ENCODE measurements at places on chromosomes 5 and 9.

- DNase-seq: no peak
Observed at GRCh38 chr5:120158211-120158610, 305.9 kb upstream of the PRR16 start.

DNA sequence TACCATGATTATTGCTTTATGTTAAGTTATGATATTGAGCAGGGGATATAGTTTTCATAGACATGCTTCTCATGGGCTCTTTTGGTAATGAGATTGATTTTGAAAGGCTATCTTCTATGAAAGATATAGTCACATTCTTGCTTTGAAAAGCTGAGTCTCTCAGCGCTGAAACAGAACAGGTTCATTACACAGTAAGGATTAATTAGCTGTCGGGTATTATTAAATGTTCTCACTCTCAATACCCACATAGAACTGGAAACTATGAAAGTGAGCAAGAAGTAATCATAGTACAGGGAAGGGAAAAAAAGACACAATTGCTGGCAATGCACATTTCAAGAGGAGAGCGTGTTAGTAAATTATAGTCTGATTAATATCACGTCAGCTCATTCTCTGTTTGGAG lies 171.6 kb upstream of the GPR151 start:
- DNase-seq: no peak

GRCh38 chr5:2223303-2223702 lies 340.6 kb upstream of the IRX4 start:
- DNase-seq: no peak

GRCh38 chr5:74149395-74149794 lies 491.1 kb downstream of the ENC1 start:
- DNase-seq: no peak

GRCh38 chr5:68395302-68395701 lies 179.7 kb downstream of the PIK3R1 start:
- no peak for DNase-seq

DNA sequence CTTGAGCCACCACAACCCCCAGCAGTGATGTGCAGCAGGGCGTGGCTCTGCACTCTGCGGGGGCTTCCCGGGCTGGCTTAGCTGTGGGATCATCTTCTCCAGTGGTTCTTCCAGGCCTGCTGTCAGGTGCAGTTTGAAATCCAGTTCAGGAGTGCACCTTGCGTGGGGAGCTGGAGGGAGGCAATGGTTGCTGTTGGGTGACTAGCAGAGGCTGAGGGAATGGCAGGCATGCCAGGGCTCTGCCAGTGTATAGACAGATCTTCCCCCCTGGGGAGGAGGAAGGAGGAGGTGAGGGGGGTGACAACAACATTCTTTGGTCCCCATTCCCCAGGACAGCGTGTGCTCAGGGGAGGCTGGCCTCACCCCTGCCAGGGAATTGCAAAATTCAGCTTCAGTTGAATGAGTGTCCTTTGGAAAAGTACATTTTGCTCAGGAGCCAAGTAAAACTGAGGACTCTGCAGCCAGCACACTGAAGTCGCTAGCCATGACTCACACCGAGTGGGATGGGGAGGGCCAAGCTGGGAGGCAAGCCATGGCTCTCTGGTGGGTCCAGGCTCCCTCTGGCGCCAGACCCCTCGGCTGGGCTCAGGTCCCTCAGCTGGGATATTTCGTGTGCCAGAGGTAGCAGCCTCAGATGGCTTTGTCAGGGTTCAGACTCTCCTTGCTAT lies 35.0 kb downstream of the ERGIC1 start:
- DNase-seq: peak; percentile 69

- DNase-seq: peak; percentile 15
Observed at GRCh38 chr9:115520646-115521045, 402.7 kb upstream of the TNC start.

DNA sequence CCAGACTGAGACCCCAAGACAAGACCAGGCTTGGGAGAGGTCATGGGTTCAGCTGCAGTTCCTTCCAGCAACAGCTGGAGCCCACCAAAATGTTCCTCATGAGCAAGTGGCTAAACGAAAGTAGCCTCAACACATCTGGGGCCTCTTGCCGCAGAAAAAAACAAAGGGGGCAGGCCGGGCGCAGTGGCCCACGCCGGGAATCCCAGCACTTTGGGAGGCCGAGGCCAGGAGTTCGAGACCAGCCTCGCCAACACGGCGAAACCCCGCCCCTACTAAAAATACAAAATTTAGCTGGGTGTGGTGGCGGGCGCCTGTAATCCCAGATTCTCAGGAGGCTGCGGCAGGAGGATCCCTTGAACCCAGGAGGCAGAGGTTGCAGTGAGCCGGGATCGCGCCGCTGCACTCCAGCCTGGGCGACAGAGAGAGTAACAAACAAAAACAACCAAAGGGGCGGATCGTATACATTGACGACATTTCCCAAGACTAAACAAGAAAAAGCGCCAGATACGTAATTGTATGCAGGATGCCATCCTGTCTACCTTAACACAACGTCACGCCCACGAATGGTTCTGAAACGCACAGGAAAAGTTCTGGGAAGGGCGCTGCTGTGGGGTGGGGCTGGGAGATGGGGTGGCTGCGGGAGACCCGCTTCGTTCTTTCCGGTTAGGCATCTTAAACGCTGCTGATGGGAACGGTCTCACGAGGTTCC lies 1.7 kb downstream of the INPP5E start:
- DNase-seq: no peak

- DNase-seq: peak; percentile 33
Observed at GRCh38 chr5:178428341-178429155, 161.6 kb downstream of the COL23A1 start.

DNA sequence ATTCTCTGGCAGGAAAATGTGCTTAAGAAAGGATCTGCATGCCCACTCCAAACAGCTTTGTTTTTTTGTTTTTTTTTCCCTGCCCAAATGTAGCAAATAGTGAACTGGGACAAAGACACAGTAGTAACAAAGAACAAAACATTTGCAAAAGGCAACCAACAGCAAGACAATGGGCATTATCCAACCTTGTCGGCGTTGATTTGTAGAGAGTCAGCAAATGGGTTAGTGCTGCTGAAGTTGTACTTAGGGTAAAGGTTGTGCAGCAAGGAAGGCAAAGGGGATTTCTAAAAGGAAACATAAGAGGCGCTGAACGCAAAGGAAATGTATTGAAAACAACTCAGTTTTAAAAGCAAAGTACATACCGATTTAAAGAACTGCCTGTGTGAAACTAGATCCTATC lies 136.2 kb downstream of the MPDZ start:
- DNase-seq: peak; percentile 29

DNA sequence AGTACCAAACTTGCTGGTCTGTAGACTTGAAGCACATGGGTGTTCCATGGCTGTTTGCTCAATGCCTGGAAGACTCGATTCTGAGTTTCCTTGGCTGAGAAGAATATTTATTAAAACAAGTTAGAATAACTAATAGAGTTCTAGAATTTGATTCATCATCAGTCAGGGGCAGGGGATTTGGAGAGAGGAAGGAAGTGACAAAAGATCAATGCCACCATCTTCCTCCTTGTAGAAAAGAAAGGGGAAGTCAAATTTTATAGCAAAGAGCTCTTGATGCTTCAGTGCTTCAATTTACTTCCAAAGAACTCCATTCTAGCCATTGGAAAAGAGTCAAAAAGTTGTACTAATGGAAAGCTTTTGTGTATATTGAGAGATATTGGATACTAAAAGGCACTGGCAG lies 236.3 kb downstream of the MCTP1 start:
- DNase-seq: no peak

GRCh38 chr5:10827571-10827970 lies 66.5 kb upstream of the DAP start:
- DNase-seq: no peak

DNA sequence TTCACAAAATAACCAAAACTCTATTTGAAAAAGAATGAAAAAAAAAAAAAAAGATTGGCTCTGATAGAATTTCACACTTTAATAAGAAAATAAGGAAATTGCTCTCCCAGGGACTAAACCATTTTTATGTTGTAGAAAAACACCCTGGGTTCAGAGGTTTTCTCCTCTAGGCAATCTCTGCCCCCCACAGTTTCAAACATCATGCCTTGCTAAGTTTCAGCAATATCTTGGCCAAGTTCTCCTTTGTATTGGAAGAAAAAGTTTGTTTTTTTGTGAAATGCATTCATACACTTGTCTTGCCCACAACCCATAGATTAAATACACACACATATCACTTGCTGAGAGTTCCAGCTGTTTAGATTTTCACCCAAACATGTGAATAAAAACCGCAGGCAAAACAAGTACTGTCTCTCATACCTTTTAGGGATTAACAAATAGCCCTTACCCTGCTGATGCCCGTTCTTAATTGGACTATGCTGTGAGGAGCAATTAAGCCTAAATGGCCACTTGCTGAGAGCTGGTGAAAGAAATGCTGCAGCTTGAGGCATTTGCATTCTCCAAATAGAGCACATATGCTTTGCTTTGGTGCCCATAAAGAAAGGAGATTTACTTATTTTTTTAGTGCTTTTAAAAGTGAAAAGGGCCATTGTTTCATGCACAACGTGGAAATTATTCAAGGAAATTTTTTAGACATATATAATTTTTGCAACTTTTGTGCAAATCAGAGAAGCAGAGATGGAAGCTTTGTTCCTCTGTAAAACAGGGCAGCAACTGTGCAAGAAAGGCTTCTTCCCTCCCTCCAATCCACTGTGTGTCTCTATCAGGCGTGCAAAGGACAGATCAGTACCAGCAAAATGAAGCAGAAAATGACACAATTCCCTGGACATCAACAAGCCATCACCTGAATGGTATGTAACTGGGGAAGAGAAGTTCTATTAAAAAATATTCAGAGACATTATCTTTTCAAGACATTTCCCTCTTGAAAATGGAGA lies 262.4 kb upstream of the KIF2A start:
- DNase-seq: no peak

DNA sequence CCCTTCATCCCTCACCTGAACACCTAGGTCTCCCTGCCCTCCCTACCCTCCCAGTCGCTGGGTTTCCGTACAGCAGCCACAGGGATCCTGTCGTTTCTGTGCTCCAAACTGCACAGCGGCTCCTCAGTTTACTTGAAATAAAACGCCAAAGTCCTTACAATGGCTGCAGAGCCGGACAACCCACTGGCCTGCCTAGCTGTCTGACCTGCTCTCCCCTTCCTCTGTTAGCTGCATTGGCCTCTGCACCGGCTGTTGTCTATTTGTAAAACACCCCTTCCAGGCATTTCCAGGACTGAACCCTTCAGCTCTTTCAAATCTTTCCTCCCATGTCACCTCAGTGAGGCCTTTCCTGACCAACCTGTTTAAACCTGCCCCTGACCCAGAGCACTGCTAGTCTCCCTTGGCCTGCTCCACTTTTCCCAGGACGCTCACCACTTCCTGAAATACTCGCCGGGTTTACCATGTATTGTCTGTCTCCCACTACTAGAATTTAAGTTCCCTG lies 9.1 kb upstream of the MGAT1 start:
- DNase-seq: no peak

DNA sequence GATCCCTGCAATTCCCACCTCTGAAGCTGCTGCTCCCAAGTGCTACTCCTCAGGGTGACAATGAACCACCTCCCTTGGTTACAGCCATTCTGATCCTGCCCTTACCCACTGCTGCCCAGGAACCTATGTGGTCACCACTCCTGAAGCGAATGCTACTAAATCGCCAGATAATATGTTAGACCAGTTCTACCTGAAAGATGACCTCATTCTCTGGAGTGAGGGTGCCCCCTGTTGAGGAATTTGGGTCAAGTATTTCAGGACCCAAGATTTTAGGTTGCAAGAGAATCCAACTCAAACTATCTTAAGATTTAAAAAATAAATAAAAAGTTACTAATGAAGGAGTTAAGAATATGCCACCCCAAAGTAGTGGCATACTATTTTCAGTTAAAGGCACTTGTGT lies 5.8 kb upstream of the SNAPC3 start:
- DNase-seq: no peak

GRCh38 chr5:91219803-91220371 lies 163.2 kb downstream of the ARRDC3 start:
- DNase-seq: peak; percentile 1

DNA sequence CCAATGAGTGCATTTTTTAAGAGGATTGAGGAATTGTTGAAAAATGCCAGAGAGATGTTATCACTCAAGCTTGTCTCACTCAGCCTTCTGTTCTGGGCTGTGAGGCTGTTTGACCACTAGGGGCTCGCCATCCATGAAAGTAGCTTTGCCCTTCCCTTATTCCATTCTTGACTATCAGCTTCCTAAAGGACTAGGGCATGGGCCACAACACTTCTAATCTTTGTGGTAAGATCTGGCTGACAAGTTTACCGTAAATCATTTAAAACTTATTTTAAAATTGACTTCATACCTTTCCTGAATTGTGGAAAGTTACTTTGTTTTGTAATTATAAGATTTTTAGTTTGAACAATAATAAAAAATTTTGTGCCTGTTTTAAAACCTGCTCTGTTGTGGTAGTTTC lies 49.5 kb downstream of the TJP2 start:
- no peak for DNase-seq

- peak; percentile 53 for DNase-seq
Observed at GRCh38 chr5:127564002-127564769, 46.7 kb downstream of the PRRC1 start.

DNA sequence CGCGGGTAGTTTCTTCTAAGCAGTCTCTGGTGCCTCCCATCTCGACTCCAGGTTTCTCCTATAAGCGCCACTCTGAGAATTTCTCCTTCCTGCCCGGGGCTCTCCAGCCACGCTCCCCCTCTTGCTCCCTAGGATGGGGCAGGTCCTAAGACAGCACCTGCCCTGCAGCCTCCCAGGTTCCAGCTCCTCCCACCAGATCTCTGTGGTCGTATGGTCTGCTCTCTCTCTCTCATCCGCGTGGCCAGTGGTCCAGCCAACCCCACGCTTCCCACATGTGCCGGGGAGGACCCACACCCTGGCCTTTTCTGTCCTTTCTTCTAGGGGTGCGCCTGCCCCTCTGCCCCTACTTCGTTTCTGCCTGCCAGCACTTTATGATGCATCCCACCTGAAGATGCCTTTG lies 40.5 kb downstream of the MVB12B start:
- DNase-seq: no peak

GRCh38 chr5:171390883-171391677 lies 3.4 kb downstream of the NPM1 start:
- no peak for DNase-seq

DNA sequence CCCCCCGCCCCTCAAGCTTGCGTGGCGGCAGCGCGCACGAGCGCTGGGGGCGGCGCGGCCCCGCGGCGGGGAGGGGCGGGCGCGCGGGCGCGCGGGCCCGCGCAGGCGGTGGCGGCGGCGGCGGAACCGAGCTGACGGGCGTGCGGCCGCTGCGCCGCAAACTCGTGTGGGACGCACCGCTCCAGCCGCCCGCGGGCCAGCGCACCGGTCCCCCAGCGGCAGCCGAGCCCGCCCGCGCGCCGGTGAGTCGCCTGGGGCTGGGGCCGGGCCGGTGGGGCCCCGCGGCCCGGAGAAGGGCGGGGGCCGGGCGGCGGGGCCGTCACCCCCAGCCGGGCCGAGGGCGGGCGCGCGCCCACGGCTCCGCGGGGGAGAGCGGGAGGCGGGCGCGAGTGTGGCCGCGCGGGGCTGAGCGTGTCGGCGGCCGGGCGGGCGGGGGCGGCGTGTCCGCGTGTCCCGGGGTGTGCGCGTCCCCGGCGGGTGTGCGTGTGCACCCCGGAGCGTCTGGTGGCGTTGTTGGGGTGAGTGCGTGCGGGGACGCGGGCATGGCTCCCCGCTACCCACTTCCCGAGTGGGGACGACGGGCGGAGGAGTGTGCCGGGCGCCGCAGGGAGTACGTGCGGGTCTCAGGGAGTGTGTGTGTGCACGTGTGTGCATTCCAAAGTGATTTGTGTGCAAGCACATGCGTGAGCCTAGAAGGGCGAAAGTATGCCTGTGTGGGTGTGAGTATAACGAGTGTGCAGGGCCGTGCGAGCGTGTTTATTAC lies at the start of gene NEK6:
Gene NEK6 (plus strand): TSS at position 106 of the 763 bp plus-strand sequence. CDS start 44,016 bp downstream, outside the sequence.
- no peak for DNase-seq

Measured in hippocampal formation (tissue), 2 donors.